Activated CD4-positive, alpha-beta memory T cell treated with anti-CD3 and anti-CD28 coated beads for 36 hours (primary cell): ENCODE measurements at places on chromosomes 7 and 10. TPM values are rescaled to one million over a fixed set of nuclear protein-coding genes. Genes with fewer than 3 reads are reported as not detected.

The BCAP29 gene
- 42.3 TPM for total RNA-seq

The FAM25C gene
- total RNA-seq: not detected

DNA sequence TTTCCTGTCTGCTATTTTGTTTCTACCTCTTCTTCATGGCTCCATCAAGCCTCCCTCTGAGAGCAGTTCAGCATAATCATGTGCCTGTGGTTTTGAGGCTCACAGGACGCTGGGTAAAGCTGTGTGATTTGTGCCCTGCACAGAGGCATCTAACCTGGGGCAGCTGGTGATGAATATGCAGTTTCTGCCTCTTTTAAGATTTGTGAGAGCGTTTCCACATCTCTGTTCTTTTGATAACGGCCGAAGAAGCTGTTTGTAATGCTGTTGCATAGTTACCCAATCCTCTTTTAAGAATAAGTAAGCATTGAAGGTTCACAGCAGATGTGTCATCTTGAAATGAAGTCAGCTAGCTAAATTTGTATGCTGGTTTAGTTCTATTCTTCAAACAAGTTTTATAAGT is 45.2 kb downstream of the PNLIPRP3 start:
- no peak for DNase-seq
- H3K4me1 ChIP-seq: no peaks in the 10 kb centered on the region
- no peak overlapping the region for H3K4me3 ChIP-seq
- H3K27ac ChIP-seq: no peak overlapping the region
- H3K36me3 ChIP-seq: no peaks in the 10 kb centered on the region

GRCh38 chr7:2802101-2802500 is 42.0 kb downstream of the GNA12 start:
- peaks cover 32% of the 10 kb centered on the region for H3K4me1 ChIP-seq
- H3K27me3 ChIP-seq: no peaks in the 10 kb centered on the region
- no peaks in the 10 kb centered on the region for H3K36me3 ChIP-seq
- no peak for DNase-seq

DNA sequence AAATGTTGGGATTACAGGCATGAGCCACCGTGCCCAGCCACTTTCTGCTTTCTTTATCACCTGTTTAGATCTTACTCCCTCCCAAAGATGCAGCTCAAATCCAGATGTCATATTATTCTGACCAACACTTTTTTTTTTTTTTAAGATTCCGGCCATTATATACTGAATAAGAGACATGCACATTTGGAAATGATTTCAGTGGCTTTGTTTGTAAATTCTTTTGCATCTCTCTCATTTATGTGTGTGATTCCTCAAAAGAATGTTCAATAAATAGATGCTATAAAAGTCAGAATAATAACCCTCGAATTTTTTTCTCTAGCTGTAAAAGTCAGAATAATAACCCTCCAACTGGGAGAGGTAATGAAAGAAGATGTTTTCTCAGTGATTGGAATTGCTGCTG is 25.4 kb downstream of the HECW1 start:
- no peak overlapping the region for H3K27ac ChIP-seq
- no peak for DNase-seq
- no peaks in the 10 kb centered on the region for H3K36me3 ChIP-seq
- no peaks in the 10 kb centered on the region for H3K4me1 ChIP-seq

DNA sequence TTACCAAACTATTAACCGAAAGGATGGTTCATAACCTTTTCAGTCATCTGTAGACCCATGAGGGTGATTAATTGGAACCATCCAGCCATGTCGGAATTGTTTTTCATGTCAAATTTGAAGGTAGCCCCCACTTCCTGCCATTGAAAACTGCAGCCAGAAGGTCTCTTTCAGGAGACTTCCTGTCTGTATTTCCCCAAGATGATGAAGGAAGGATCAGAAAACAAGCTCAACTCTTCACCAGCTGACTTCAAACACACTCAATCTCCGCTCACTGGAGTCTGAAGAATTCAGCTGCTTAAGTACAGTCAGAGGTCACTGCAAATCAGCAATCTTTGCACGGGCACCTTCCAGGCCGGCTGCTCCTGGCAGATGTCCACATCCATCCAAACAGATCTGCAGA is 291.7 kb upstream of the NPVF start:
- H3K4me3 ChIP-seq: no peak overlapping the region
- H3K36me3 ChIP-seq: no peaks in the 10 kb centered on the region
- H3K27me3 ChIP-seq: no peaks in the 10 kb centered on the region
- no peak for DNase-seq
